8988T (cell line): ENCODE measurements at places on chromosomes 2 and 18.

DNA sequence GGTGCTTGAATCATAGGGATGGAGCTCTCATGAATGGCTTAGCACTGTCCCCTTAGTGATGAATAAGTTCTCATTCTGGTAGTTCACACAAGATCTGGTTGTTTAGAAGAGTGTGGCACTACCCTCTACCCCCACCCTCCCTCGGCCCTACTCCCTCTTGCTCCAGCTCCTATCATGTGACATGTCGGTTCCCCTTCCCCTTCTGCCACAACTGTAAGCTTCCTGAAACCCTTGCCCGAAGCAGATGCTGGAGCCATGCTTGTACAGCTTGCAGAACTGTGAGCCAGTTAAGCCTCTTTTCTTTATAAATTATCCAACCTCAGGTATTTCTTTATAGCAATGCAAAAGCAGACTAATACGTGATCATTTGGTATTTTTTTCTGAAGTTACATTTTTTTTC is 1012.6 kb downstream of the BCL11A start:
- DNase-seq, result no peak

GRCh38 chr2:49226360-49226759 is 72.0 kb upstream of the FSHR start:
- DNase-seq, result no peak

DNA sequence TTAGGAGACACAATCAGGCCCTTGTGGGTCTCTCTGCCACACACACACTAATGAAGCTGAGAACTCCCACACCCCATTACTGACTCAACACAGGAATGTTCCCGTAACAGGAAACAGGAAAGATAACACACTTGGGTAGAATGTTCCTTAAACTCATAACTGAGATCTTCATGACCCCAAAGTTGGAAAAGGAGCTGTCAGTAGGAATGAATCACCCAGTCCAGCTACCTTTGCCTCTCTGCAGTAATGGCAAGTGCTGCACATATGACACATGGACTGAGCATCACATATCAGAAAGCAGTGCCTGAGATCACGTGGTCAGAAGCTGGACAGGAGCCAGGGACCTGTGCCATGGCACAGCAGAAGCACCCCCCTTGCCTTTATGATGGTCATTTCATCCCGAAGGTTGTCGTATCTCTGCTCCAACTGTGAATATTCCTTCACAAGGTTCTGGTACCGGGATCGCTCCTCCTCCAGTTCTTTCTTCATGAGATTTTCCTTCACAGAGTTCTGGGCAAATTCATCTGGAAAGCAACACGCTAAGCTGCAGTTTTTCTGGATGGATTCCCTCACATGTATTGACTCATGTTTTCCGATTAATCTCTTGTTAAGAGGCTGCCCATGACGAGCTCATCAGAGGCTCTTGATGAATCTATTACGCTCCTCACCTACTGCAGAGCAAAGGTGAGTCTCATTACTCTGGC is 65.4 kb upstream of the ACAA2 start:
- DNase-seq, result no peak

GRCh38 chr2:225282858-225283710 is 116.4 kb upstream of the NYAP2 start:
- DNase-seq, result no peak

- DNase-seq, result no peak
These were observed 10.6 kb upstream of the ANXA4 start for GRCh38 chr2:69731147-69731970.

GRCh38 chr2:184610891-184611290 is 12.6 kb downstream of the ZNF804A start:
- no peak for DNase-seq

- no peak for DNase-seq
These were observed 304.8 kb downstream of the PDE11A start for GRCh38 chr2:177767768-177768167.

GRCh38 chr2:44456946-44457345 is 95.2 kb downstream of the CAMKMT start:
- DNase-seq, result no peak

DNA sequence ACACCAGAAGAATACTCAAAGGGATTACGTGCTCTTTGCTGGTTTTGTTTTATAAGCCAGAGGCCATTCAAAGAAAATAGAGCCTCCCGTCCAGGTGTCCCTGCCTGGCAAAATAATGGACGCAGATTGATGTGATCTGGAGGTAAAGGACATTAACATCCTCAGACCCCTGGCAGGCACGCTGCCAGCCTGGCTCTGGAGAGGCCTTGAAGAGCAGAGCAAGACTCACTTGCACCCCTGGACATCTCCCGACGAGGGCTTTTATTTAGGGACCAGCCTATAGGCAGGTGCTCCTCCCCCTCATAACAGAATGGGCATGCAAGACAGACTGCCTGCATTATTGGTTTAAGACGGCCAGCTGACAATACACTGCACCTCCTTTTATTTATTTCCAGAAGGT is 291.3 kb downstream of the BCL11A start:
- DNase-seq, result no peak

DNA sequence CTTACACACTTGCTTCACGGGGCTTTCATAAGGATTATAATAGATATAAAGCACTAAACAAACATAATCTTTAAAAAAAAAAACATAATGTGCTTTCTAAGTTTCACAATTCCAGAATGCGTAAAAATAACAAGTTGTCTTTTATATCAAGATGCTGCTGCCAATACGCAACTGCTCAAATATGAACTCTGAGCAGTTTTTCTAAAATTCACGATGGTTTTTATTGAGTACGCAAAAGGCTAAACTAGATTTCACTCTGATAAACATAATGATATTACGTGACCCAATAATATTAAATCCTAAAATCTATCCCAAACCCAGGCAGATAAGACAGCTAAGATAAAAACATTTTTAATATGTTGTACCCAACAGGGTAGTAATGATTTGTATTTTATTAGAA is 24.6 kb upstream of the MAT2A start:
- DNase-seq, result no peak

GRCh38 chr2:11058129-11058528 is 97.1 kb upstream of the SLC66A3 start:
- no peak for DNase-seq

- no peak for DNase-seq
These were observed 564 bp downstream of the TRABD2A start for GRCh38 chr2:84880395-84880644.

GRCh38 chr18:34866739-34867138 is 156.6 kb downstream of the DTNA start:
- no peak for DNase-seq

DNA sequence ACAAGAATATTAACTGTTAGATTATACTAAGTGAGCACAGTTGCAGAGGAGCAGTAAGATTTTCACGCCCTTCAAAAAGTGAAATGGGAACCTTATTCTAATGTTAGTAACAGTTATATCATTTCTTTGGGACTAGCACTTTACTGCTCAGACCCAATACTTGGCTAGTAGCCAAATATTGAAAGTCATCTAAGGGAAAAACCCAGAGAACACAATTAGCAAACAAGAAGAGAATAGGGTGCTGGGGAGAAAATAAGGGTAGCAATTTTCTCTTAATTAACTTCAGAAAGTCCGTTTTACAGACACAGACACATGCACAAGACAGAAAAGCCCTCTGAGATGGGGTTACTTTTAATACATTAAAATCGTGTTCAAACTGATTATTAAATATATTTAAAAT is 71.8 kb downstream of the ID2 start:
- DNase-seq, result no peak

- no peak for DNase-seq
These were observed 16.2 kb upstream of the BBS5 start for GRCh38 chr2:169462896-169463695.

GRCh38 chr18:11309172-11309571 is 159.8 kb upstream of the PIEZO2 start:
- DNase-seq, result no peak

- no peak for DNase-seq
These were observed 79.8 kb upstream of the SPATS2L start for GRCh38 chr2:200226451-200227426.

- DNase-seq, result no peak
These were observed 17.9 kb upstream of the ARHGEF4 start for GRCh38 chr2:130818809-130819208.

DNA sequence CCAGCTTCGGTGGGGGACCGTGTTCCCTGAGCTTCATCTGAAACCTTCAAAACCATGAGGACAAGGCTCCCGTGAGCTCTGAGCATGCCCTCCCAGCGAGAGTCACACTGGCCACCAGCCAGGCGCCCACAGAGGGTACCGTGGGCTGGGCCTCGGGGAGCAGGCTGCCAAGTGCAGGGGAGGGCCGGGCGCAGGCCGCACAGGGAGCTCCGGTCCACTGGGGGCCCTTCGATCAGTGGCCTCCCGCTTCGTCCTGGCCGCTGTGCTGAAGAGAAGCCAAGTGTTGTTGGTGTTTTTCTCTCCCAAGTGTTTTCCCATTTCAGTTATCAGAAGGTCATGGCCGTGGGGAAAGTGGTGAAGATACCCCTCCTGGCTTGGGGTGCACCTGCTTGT is 144.4 kb downstream of the PTGR3 start:
- DNase-seq, result no peak

- DNase-seq, result no peak
These were observed 653.3 kb downstream of the SLC4A3 start for GRCh38 chr2:220280736-220281135.

DNA sequence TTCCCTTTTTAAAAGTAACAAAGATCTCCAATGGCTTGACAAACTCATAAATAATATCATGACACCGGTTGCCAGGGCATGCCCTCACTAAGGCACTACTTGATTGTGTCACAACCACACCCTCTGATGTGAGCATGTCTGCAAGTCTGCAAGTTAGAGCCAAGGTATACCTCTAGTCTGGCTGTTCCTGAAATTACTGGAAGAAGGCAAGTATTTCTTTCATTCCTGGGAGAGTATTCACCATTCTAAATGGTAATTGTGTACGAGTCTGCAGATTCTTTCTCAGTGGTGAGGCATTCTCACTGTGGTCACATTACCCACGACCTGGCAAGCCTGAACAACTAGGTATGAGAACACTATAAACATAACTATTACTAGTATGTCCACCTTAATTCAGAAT is 25.7 kb upstream of the RNU4ATAC start:
- DNase-seq, result no peak
